ENCODE measurements at places on chromosomes 11 and 22.

- no peak for DNase-seq
Observed at GRCh38 chr22:36753120-36753802, 22.7 kb downstream of the IFT27 start.

GRCh38 chr22:44193535-44193891 is 12.8 kb downstream of the PARVG start:
- no peak for DNase-seq

DNA sequence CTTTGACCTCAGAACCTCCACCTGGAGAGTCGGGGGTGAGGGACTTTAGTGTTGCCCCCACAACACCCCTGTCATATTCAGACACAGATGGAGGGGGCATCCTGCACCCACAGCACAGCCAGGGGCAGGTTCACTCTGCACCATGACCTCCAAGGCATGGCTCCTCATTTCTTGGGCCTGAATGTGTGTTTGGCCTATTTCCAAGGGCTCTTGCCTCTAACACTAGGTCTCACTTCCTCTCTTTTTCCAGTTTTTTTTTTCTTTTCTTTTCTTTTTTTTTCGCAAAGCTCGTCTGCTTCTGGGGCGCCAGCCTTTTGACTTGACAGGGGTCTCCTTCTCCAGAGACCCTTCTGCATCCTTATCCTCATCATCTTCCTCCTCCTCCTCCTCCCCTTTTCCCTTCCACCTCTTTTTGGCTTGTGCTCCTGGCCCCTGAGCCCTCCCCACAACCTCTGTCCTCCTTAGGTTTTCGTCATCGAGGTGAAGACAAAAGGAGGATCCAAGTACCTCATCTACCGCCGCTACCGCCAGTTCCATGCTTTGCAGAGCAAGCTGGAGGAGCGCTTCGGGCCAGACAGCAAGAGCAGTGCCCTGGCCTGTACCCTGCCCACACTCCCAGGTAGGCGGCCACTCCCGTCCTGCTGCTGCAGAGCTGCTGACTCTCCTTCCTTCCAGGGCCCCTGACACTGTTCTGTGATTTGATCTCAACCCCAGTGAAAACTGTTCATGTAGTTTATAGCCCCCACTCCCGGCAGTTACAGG is 3.8 kb downstream of the NCF4 start:
- no peak for DNase-seq

- DNase-seq, result peak; percentile 45
Observed at GRCh38 chr22:44182588-44183286, 2.0 kb downstream of the PARVG start.

- DNase-seq, result no peak
Observed at GRCh38 chr11:13008625-13009475, at the start of gene RASSF10. TSS of gene RASSF10 (plus strand) at chr11:13009316. CDS start at chr11:13009577, 261 bp downstream.

Data from hippocampal formation (tissue), 2 donors.